ENCODE measurements at places on chromosomes 1 and 21.

DNA sequence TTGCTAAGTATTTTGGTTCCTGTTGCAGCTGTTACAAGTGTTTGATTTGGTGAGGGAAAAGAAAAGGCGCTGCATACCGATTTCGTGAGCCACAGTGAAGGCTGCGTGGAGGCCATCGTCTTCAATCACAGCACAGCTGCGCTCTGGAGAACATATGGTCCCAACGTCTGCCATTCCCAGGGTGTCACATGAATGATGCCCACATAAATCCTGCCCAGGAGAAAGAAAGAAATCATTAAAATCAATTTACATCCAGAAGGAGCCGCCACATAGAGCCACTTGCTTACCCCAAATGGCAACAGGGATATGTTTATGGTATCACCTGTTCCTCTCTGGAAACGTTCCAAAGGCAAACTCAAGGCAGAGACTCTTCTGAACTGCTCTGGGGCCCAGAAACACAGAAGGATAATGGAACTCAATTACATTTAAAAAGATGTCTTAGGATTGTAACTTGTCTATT, 12.2 kb downstream of the ADAMTS5 start:
- no peak for DNase-seq

GRCh38 chr1:54986025-54986424, 5.6 kb downstream of the TMEM61 start:
- no peak for DNase-seq

DNA sequence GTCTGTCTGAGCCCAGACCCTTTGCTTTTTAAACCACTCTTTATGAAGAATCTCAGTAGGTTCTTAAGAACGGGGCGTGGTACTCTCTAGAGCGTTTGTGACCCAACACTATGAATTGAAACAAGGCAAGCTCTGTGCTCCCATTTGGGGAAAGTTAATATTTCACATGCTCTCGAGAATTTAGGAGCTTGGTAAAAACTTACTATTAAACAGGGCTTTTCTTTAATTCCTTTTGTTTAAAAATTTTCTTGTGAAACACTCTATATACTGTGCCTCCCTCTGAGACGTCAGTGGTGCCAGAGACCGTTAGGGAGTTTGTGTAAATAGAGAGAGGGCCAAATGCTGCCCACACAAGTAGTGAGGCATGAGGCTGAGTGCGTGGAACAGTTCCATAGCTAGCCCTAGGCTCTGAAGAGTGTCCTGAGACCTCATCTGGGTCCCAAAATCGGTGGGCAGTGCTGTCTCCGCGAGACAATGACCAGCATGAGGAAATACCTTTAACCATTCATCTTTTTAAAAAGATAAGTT, 144.7 kb downstream of the ROR1 start:
- DNase-seq = no peak

- DNase-seq = peak; percentile 76
Observed at GRCh38 chr1:15703562-15703961, 19.4 kb downstream of the PLEKHM2 start.

DNA sequence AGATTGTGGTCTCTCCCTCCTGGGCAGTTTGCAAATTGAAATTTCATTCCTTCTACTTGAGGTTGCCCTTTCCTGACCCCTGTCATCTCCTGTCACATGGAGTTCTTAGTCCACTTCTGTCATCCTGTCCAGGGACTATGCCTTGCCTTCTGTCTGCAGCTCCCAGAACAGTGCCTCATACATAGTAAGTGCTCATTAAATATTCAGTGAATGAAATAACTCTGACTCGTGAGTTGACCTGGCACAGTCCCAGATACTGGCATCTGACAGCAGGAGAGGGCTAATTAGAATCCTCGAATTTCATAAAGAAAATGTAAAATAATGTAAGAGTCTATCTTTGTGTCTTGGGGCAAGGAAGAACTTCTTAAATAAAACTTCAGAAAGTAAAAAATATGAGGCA, 50.8 kb downstream of the CNIH3 start:
- no peak for DNase-seq

GRCh38 chr1:1208713-1209433, 2.5 kb upstream of the TNFRSF18 start:
- DNase-seq = no peak

DNA sequence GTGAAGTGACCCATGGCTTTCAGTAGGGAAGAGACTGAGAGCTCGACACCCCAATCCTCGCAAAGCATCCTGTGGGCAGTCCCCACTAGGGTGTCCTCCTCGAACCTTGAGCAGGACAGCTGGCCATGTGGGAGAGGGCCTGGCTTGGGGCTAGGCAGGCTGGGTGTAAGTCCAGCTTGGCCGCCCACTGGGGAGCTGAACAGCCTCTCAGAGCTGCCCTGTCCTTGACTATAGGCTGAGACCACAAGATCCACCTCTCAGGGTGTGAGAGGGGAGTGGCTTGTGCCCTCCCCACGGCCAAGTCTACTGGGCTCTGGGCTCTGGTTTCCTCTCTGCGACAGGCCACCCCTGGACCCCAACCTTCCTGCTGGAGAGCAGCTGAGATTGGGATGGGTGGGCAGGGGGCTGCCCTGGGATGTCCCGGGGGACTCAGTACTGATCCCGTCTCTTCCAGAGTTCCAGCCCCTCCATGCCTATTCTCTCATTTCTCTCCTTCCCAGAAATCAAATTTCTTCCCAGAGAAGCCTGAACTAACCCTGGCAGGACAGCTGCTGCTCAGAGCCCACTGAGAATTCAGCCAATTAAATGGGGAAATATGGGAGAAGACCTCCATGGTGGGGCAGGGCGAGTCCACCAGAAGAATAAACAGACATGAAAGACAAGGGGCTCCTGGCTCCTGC, 282.9 kb downstream of the PTPRU start:
- no peak for DNase-seq

- DNase-seq = no peak
Observed at GRCh38 chr1:20867062-20867461, 80.0 kb upstream of the HP1BP3 start.

DNA sequence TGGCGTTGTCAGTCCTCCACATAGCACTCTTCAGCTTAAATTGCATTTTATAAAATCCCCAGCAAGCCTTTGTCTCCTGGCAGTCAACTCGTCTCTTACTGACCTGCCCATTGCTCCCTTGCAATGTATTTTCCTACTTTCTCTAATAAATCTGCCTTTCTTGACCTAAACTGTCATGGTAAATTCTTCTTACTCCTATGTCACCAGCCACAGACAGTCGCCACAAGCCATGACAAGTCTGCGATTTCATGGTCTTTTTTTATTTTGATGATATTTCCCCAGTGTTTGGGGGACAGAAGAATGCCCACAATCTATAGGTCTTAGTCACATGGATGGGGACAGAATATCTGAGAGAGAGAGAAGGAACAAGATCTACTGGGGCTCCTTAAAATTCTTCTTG, 8.4 kb downstream of the IFNAR2 start:
- DNase-seq = no peak

GRCh38 chr1:100074604-100075395, 57.9 kb downstream of the SASS6 start:
- no peak for DNase-seq

DNA sequence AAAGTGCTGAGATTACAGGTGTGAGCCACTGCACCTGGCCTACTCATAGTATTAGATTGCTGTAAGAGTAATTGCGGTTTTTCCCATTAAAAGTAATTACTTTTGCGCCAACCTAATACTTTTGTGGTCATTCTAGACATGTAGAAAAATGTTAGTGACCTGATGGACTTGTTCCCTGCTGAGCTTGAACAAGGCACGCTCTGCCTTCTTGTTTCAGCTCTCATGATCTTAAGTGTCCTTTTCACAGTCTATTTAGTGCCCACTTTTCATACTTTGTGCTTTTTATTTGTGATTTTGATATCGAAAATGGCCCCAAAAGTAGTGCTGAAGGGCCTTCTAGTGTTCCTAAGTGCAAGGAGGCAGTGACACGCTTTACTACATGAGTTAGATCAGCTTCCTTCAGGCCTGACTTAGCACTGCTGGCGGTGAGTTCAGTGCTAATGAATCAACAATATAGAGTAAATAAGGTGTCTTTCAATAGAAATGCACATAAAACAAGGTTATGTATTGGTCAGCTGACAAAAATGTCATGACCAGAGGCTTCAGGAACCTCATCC, 5.6 kb upstream of the RD3 start:
- no peak for DNase-seq

GRCh38 chr1:153544453-153545066, 1.0 kb downstream of the S100A4 start:
- no peak for DNase-seq

DNA sequence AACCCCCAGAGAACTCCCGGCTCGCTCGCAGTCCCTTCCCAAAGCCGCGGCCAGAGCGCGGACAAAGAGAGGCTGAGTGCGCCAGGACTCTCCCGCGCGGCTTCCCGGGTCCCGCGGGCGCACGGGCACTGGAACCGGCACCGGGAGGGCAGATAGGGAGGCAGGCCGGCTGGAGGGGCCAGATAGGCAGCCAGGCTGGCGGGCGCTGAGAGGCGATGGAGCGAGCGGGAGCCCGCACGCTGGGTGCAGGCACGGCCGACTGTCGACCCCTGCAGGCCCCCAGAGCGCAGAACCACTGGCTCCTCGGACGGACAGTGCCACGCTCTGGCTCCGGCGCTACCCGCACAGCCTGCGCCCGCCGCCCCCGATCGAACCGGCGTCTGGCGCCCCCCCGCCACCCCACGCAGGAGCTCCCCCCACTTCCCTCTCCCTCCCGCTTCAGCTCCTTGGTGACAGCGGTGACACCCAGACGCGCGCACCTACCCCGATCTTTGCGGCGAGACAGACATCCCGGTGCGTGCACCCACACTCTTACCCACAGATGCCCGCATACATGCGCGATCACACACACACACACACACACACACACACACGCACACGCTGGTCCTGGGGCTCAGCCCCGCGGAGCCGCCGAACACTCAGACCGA, 534 bp downstream of the SLC6A9 start:
- peak; percentile 69 for DNase-seq

GRCh38 chr1:8214501-8215173, 103.3 kb upstream of the SLC45A1 start:
- no peak for DNase-seq

DNA sequence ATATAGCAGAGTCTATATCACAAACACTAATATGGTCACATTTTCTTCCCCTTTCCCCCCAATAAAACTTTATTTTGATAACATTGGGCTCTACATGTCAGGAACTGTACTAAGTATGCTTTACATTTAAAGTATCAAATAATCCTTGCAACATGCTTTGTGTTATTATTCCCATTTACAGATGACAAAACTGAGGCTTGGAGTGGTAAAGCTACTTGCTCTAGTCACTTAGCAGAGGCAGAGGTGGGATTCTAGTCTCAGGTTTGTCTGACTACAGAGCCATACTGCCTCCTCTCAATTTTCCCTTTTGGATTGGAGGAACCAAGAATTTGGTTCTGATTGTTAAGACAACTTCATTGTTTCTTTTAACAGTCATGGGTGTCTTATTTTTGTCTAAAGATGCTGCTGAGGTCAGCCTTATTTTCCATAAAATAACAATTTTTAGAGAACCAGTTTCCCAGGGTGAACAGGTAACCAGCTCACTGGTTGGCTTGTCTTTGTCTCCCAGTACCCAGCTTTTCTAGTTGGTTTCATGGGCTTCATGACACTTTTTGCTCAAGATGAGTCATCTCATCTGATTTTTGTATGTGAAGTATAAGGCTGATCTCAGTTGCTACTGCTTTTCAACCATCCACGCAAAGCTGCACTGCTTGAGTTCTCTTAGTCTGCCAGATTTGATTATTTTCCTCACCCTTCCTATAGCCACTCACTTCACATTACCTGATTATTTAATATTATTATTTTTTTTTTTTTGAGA, 81.0 kb upstream of the ARID1A start:
- DNase-seq = no peak

DNA sequence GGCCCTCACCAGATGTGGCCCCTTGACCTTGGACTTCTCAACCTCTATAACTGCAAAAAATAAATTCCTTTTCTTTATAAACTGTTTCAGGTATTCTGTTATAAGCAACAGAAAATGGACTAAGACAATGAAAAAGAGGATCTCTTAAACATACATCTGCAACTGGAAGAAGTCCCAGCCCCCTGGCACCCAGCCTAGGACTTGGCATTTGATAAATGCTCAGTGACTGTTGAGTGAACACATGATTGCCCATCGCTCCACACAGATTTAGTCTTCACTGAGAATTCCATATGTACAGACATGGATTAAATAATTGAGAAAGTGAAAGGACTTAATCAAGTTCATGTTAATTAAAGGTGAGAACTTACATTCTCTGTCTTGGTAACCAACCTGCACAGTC, 344.9 kb upstream of the RUNX1 start:
- no peak for DNase-seq

- DNase-seq = no peak
Observed at GRCh38 chr1:3477241-3477995, 23.0 kb downstream of the ARHGEF16 start.

DNA sequence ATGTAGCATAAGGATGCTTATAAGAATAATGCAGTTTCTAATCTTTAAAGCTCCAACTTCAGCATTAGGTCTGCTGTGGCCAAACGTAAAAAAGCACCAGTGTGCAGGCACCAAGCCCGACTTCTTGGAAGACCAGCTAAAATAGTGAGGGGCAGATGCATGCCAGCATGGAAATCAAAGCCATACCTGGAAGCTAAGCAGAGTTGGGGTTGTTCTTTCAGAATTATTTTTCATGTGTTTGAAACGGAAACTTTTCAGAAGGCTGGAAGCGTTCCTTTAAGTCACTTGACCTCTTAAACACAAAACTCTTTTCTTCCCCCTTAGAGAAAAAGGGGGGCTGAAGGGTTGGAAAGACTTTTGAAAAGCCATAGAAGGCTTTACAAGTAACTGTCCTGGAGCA, 329.2 kb upstream of the C1orf87 start:
- DNase-seq = peak; percentile 20

- no peak for DNase-seq
Observed at GRCh38 chr21:29650523-29651022, 289.2 kb downstream of the GRIK1 start.

- no peak for DNase-seq
Observed at GRCh38 chr1:16720351-16721223, 19.7 kb upstream of the RNU1-4 start.

DNA sequence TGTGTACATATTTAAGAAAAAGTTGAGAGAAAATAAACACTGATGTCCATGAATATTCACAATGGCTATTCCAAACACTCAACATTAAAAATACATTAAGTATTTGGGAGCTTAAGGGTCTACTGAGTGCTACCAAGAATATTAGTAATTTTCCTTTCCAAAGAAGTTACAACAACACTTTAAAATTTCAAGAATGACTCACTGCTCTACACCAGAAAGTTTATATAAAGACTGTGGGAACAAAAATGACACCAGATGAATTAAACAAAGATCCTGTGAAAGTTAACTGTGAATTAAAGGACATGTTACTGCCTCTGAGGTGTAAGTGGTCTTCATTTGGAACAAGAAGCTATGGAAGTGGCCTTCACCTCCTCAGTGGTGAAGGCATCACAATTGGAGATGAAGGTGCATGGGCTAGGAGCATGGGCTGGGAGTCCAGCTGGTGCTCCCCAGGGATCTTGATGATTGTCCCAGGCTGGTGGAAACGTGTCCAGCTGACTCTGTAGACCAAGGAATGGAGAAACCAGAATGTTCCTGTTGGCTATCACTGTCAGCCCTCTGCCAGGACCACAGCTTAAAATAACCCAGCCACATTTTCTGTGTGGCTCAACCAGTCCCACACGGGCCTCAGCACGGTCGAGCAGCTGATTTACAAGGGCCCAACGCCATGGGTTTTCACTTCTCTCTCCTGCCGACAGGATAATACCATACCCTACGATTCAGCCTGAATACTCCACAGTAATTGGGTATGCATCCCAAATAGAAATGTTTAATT, 28.8 kb downstream of the TAF5L start:
- no peak for DNase-seq

All from midbrain (tissue), 1 donor.